ENCODE measurements at places on chromosomes 4 and X.

DNA sequence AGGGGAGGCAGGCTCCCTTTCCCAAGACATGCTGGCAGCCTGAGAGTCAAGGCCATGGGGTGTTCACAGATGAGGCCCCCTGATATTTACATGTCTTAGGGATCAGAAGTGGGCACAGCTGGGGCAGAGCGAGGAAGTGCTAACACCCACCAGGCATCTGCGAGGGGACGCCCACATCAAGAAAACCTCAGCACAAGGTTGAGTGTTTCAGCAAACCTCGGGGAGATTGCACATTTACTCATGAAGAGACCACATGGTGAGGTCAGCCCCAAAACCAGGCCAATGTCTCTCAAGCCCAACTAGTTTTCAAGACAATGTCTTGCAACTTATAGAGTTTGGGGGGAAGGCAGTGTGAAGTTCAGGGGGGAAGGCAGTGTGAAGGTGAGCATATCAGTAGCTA is 55.2 kb downstream of the CLNK start:
- DNase-seq = no peak

GRCh38 chrX:120087289-120088017 is 10.0 kb upstream of the RHOXF2B start:
- DNase-seq = no peak

GRCh38 chr4:143085224-143085623 is 99.5 kb upstream of the USP38 start:
- DNase-seq = no peak

DNA sequence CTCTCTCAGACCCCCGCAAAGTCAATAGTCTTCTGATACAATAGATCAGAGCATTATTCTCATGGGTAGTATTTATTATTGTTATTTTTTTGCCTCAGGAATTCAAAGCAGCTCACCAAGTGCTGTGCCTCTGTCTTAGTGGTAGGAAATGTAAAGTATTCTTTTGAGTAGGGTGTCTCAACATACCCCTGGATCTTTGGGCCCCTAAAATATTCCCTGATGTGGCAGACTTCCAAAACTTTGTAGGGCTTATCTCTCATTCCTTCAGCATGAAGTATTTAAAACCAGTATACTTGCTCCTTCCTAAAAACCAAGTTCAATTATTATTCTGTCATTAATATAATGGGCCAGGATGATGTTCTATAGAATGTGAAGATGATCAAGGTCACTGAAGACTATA is 115.3 kb upstream of the ZNF827 start:
- DNase-seq = no peak

All from dorsolateral prefrontal cortex (tissue), 122 donors.